ENCODE measurements at places on chromosomes 5 and 9.

GRCh38 chr5:964821-965220 lies 43.8 kb upstream of the NKD2 start:
- no peak for DNase-seq

- no peak for DNase-seq
Observed at GRCh38 chr9:113695901-113696300, 180.2 kb upstream of the ZNF618 start.

- no peak for DNase-seq
Observed at GRCh38 chr5:66854416-66854815, 258.2 kb downstream of the MAST4 start.

DNA sequence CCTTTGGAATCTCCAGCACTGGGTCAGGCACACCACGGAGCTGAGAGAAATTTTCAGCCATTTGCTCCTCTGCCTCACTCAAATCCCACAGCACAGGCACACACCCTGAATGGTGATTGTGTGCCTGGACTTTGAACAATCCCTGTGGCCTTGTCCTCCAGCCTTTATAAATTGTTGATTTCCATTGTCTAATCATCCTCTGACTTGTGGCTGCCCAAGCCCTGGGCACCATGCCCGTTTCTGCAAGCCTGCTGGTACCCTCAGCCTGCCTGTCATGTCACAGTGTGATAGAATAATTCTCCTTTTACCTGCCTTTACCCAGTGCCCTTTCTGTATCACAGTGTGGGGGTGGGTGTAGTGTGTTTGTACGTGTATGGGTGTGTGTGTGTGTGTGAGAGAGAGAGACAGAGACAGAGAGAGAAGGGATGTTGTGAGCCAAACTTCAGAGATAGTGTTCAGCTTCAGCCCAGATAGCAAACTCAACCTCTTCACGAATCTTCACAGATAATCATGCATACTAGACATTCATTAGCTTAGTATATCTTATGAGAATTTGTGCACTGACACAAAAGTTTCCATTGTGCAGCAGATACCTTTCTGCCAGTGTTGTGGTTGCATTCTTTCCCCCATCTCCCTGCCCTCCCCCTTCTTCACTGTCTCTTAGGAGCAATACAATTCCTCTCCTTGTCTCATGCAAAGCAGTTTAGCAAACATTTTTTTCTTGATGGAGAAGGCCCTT lies 27.8 kb upstream of the SLC44A1 start:
- no peak for DNase-seq

DNA sequence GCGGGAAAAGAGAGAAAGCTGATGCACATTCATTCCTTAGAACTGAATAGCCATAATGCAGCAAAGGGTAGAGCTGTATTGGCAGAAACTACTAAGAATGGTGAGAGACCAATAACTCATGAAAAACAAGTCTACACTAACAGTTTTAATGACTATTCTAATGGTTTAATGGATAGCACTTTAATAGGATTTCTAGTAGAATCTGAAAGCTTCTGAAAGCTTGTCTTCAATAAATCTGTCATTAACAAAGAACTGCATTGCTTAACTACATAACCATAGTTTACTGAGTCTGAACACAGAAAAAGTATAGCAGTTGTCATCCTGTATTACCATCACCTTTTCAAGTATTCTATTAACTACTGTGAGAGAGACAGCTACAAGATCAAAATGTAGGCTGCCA lies 617.8 kb upstream of the DMAC1 start:
- no peak for DNase-seq

- no peak for DNase-seq
Observed at GRCh38 chr9:1747417-1747967, 267.7 kb upstream of the SMARCA2 start.

DNA sequence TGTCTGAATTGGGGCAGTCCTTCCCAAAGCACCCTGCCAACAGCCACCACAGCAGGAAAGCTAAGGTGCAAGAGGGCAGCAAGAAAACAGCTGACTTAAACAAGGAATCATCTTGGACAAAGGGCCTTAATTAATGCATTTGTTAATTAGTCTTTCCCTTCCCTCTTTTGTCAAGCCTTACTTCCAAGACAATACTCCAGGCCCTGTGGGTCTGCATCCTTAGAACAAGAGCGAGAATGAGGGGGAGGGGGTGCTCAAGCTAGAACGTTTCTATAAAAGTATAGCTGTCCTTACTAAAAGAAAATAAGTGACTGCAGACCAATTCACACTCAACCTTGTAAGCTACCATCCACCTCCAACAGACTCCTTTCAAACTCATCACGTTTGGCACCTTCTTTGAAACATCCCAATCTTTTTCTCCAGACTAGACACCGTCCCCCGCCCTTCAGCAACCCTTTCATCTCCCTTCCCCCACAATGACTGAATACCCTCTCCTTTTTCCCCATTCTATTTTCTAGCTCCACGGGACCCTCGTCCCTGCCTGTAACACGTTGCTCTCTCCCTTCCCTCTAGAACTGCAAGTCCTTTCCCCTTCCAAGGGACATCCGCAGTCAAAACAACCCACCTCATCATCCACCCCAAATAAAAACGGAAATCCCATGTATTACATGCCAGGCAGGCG lies 85.7 kb upstream of the RNF38 start:
- no peak for DNase-seq

GRCh38 chr5:109719978-109720377 lies 30.3 kb downstream of the MAN2A1 start:
- DNase-seq: no peak

Measured in effector CD8-positive, alpha-beta T cell (primary cell).